Cerebellar nuclear complex (tissue), 1 donor: ENCODE measurements at places on chromosomes 3 and 15.

GRCh38 chr3:18687286-18687685 lies 262.1 kb upstream of the SATB1 start:
- DNase-seq: no peak

GRCh38 chr3:170765419-170766078 lies 104.4 kb downstream of the RPL22L1 start:
- no peak for DNase-seq

- DNase-seq: no peak
Observed at GRCh38 chr15:96346409-96346970, 16.0 kb downstream of the NR2F2 start.

DNA sequence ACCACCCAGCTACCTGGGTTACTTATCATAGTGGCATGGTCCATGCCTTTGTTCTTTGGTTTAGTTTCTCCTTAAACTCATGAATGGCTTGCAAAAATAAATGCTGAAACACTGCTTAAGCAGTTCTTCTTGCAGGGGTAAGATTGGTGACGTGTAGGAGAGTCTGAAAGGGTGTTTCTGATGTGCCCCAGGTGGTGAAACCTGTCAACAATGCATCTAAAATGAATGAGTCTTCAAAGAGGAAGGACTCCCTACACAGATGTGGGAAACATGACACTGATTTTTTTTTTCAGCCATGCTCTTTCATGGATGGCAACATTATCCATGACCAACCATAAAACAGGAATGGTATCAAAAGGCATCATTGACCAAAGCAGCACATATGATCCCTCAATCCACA lies 72.0 kb downstream of the KCNH8 start:
- no peak for DNase-seq

DNA sequence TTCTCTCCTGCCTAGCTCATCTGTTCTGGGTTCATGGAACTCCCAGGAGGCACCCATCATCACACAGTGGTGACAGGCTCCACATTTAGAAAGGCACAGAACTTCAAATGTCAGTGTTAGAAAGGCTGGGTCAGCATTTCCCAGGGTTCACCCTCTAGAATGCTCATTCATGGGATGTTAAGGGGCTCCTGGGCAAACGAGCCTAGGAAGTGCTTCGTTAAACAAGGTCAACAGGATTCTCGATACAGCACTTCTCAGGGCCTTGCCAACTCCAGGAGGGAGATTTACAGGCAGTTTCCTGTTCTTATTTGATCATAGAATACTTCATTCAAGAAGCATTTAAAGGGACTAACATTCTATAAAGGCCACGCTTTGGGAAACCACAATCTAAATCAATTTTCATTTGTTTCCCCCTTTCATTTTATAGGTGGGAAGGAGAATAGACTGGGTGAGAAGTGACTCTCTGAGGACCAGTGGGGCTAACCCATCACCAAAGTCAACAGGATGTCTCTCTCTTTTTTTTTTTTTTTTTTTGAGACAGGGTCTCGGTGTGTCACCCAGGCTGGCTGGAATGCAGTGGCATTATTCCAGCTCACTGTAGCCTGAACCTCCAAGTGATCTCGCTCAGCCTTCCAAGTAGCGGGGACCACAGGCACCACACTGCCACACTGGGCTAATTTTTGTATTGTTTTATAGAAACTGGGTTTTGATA lies 14.3 kb downstream of the IGDCC4 start:
- DNase-seq: no peak

DNA sequence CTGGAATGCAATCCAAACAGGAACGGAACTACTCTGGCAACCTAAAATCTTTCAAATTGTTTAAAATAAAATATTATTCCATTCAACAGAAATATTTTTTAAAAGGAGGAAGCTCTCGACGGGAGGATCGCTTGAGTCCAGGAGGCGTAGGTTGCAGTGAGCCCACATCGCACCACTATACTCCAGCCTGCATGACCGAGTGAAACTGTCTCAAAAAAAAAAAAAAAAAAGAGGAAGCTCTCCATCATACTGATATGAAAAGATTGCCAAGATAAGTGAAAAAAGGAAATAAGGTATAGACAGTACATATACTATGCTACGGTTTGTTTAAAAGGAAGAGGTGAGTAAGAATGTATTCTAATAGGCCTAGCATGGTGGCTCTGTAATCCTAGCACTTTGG lies 3.6 kb downstream of the RAD18 start:
- DNase-seq: no peak

- no peak for DNase-seq
Observed at GRCh38 chr3:143612541-143612940, 235.7 kb downstream of the SLC9A9 start.

- no peak for DNase-seq
Observed at GRCh38 chr3:33989229-33989628, 190.8 kb downstream of the PDCD6IP start.

DNA sequence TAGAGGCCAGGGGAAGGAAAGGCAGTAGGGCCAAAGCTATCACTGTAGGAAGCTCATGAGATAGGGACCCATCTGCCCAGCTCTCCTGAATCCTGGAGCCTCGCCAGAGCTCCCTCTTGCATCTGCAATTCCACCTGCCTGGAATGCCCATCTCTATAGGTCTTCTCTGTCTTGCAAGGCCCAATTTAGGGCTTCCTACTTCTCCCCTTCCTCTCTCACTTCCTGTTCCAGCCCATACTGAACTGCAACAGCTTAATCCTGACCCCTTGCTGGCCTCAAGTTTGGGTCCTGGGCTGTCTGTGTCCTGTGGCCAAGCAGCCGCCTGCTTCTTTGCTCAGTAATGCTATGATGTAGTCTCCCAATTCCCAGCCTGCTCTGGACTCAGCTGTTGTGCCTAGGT lies 3.6 kb upstream of the PTPN23 start:
- no peak for DNase-seq

DNA sequence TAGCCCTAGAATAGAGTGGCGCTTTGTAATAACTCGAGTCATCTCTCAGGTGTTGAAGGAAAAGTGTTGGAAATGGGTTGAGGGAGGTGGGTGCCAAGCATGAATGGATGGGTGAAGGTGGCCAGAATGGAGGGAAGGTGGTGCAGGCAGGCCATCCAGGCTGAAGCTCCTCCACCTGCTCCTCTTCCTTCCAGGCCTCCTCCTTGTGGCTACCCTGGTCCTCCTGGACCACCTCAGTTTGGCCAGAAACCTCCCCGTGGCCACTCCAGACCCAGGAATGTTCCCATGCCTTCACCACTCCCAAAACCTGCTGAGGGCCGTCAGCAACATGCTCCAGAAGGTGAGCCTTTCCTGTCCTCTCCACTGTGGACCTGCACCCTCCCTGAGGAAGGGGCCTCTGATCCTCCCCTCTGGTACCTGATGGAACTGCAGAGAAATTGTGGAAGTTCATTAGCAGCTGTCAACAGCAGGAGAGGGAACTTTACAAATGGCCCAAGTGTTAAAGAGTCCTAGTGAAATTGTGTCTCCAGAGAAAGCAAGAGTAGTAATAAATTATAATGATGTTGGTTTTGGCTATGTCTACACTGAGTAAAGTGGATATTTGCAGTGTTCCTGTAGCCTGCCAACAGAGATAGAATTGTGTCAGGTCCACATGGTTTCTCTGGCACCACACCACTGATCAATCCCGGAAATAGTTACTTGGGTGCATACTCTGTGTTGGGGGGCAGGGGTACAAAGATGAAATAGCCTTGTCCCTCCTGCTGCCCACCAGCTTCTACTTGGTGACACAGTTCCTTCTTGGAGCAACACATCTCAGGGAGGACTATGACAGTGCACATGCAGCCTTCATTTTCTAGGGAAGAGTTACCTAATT lies 1.6 kb downstream of the IL12A start:
- DNase-seq: no peak

- no peak for DNase-seq
Observed at GRCh38 chr3:73716418-73716817, 91.7 kb upstream of the PDZRN3 start.

GRCh38 chr15:59886441-59886840 lies 117.7 kb upstream of the FOXB1 start:
- DNase-seq: no peak

DNA sequence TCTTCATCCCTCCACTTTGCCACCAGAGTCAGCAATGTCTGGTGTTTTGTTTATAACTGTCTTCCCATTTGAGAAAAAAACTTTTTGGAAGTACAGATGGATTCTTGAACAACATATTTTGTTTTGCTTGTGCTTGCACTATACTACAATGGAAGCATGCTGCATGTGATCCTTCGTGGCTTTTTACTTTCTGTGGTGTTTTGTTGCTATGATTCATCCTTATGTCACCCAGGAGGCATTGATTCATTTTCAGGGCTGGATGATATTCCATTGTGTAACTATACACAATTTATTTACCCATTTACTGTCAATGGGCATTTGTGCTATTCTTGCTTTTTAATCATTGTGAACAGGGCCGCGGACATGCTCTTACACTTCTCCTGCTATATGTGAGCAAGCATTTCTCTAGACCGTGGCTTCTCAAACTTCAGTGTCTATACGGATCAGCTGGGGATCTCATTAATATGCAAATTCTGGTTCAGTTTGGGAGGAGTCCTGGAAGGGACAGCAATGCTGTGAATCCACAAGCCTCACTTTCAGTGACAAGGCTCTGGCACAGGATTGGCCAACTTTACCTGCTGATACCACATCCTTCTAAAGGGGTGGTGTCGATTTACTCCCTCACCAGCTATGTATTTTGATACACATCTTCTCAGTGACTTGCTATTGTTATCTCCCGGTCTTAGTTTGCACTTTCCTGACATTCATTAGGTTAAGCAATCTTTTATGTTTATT lies 65.9 kb downstream of the POLR2M start:
- DNase-seq: no peak

DNA sequence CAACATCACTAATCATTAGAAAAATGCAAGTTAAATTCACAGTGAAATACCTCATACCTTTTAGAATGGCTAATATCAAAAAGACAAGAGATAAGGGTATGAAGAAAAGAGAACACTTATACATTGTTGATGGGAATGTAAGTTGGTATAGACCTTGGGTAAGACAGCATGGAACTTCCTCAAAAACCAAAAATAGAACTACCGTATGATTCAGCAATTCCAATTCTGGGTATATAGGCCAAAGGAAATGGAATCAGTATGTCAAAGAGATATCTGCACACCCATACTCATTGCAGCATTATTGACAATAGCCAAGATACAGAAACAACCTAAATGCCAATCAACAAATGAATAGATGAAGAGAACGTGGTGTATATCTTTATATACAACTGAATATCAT lies 166.8 kb upstream of the LRRN1 start:
- no peak for DNase-seq

- no peak for DNase-seq
Observed at GRCh38 chr3:95474338-95474737, 1340.1 kb upstream of the EPHA6 start.

DNA sequence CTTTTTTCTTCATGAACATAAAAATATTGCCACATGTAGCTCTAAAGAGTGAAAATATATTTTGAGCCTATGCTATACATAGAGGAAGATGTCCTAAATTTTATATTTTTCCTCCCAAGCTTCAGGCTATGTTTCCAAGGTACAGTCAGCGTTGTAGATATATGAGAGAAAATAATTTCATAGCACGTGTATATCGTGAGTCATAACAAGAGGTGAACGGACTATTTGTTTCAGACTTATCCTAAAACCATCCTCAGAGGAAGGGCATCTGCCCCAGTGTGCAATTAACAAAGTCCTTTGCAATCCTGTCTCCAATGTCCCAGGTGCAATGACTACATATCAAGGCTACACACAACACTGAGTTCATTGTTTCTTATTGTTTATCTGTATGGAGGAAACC lies 177.3 kb upstream of the ARRDC4 start:
- no peak for DNase-seq

GRCh38 chr3:176431991-176432390 lies 765.3 kb downstream of the TBL1XR1 start:
- no peak for DNase-seq

DNA sequence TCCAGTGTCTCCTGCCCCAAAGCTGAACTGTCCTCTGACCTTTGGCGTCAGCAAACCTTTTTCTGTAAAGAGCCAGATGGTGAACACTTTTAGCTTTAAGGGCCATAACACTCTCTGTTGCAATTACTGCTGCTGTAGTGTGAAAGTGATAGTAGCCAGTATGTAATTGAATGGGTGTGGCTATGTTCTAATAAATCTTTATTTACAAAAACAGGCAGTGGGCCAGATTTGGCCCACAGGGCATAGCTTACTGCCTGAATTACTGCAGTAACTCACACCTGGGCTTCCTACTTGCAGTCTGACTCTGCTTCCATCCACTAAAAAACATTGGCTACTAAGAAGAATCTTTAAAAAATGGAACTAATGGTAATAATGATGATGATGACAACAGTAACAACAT lies 68.0 kb upstream of the SLC6A11 start:
- DNase-seq: no peak

DNA sequence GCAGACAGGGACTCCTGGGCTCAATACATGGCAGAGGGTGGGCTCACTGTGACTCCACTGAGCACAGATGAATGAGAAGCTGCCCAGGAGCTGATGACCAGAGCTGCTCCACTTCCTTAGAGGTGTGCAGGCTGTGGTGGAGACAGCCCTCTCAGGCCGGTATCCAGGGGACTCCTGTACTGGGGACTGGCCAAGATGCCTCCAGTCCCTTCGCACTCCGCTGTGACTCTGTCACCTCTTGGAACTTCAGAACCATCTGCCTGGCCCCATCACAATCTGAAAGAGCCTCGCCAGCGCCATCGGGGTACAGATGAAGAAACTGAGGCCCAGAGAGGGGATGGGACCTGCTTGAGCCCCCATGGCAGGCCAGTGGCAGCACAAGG lies 111.2 kb downstream of the ETFA start:
- DNase-seq: no peak

DNA sequence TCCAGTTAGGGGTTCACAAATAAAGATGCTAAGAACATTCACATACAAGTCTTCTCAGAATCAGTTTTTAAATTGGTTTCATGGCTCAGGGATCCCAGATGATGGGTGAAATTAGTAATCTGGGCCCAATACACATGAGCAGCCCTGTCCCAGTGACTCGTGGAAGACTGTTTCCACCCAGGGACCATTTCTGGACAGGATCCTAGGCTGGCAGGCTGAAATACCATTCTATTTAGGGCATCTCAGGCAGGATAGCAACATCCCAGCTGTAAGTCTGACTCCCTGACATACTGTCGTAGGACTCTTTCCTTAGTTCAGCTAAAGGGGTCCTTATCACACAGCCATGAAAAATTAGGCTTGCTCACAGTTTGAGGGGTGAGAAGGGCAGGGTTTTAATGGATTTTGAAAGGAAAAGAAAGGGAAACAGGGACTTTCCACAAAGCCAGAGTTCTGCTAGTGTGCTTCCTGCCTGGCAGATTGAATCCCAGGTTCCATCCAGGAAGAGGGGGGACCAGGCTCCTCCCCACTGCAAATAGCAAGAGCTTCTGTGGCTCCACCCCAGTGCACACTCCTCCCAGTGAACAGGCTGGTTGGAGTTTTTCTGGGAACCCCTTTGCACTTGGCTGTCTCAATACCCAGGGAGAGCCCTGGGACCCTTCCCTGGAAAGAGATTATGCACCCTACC lies 41.3 kb upstream of the LYZL4 start:
- DNase-seq: no peak

GRCh38 chr15:67776600-67776999 lies 48.7 kb upstream of the SKOR1 start:
- no peak for DNase-seq
